Forelimb muscle (tissue), 1 donor: ENCODE measurements at places on chromosomes 3 and 15. TPM values are rescaled to one million over a fixed set of nuclear protein-coding genes. Genes with fewer than 3 reads are reported as not detected.

STARD5 gene
- 3.8 TPM for polyA plus RNA-seq

NRG4 gene
- polyA plus RNA-seq: 0.54 TPM

MRPL47 gene
- 39.1 TPM for polyA plus RNA-seq

SCN11A gene
- 2.5 TPM for polyA plus RNA-seq

ANKRD63 gene
- 0.32 TPM for polyA plus RNA-seq

TGM4 gene
- polyA plus RNA-seq: not detected

CLDN18 gene
- 0.39 TPM for polyA plus RNA-seq

GRCh38 chr3:141056751-141057171 lies 5.6 kb downstream of the SPSB4 start:
- DNase-seq: no peak

GRCh38 chr3:176796371-176796770 lies 400.9 kb downstream of the TBL1XR1 start:
- DNase-seq: no peak

DNA sequence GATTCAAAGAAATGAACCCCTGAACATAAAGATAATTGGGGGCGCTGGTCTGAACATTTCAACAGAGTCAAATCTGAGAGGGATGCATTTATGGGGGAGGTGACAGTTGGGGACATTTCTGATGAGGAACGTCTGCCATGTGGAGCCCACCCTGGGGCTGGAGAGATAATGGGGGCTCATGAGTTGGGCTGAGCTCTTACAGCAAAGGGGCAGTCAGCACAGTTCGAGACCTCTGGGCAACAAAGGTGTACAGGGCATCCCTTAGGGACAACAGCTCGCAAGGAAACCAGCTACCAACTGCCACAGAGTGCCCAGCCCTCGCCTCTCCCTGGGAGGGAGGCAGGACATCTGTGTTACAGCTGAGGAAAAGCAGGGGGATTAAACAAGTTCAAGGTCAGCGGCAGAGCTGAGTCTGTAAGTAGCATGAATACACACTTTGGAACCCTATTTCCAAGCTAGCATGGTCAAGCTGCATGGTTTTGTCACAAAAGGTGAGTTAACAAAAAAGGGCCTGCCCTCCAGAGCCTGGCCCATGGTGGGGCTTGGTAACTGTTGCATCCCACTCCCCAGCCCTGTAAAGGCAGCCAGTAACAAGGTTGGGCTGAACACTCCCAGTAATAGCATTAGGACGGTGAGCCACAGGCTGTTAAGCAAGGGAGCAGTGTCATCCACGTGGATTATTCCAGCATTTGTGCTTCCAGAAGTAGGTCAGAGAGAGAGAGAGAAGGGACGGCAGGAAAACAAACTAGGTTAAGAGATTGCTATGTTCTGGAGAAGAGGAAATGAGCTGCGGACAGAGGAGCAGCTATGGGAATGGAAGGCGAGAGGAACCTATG lies 4.3 kb downstream of the GNB5 start:
- DNase-seq: no peak

DNA sequence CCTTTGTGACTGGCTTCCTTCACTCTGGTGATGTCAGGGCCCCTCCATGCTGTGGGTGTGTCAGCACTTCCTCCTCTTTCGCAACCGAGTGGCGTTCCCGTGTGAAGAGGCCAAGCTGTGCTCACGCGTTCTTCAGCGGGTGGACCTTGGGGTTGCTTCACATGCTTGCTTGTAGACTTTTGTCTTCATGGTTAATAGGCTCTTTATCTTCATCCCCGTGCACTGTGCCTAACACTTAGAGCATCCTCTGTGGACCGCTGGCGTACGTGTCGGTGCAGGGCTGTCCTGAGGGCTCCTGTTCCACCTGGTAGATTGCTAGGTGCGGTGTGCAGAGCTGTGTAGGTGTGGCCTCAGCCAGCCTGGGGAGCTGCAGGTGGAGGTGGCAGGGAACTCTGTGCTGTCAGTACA lies 182.3 kb downstream of the OR4M2 start:
- no peak for DNase-seq

DNA sequence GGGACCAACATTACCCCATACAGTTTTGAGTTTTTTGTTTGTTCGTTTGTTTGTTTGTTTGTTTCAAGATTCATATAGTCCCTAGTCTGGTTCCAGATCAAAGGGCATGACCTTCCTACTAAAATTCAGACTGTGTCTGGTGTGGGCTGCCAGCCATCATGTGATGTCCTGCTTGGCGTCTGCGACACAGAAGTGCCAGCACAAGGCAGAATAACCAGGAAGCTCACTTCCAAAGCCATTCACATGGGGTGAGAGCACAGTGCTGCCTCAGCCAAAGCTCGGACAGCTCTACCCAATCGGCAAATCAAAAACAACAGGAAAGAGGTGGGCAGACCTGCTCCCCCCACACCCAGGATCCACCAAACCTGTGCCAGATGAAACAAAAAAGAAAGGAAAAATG lies 142.6 kb upstream of the THBS1 start:
- DNase-seq: no peak

DNA sequence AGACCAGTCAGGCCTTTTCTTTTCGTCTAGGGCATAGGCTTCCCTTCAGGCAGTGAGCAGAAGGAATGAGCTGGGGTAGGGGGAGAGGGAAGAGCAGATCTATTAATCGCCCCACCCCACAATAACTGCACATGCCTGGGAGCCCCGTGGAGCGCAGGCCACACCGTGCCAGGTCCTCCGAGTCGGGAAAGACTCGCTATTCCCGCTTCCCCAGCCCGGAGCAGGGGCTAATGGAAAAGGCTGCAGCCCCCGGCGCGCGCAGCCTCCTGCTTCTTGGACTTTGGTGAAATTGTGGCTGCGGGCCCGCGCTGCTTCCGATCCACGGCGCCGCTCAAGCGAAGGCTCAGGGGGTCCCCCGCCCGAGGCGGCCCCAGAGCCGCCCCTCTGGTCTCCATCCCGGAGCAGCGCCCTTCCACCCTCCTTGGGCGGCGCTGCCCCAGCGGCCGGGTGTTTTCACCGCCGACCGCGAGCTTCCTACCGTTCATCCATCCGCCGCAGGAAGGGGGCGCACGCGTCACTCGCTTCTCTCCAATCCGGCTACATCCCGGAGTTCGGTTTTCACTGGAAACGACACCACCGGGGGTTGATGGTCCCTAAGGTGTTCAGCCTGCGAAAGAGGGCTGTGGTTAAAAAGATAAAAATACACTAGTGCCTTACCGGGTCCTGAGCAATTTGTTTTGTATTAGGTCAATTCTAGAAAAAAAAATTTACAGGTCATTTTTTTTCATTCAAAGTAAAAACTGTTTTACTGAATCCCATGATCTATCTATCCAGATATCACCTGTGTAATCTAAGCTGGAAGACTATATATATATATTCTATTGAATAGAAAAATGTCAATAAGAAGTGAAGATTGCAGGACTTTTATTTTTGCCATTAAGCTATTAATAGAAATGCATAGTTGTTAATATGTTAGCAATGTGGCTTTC lies 4.4 kb upstream of the SYNM start:
- no peak for DNase-seq

- no peak for DNase-seq
Measured at GRCh38 chr15:44319385-44319784, 30.9 kb downstream of the GOLM2 start.
